Stimulated activated CD4-positive, alpha-beta T cell treated with anti-CD3 and anti-CD28 coated beads, TNF-alpha, amount 100 ng/mL, for 48 hours (primary cell): ENCODE measurements at places on chromosomes 6 and 20.

- DNase-seq, result no peak
Measured at GRCh38 chr6:131574133-131574532, 1.1 kb downstream of the ARG1 start.

DNA sequence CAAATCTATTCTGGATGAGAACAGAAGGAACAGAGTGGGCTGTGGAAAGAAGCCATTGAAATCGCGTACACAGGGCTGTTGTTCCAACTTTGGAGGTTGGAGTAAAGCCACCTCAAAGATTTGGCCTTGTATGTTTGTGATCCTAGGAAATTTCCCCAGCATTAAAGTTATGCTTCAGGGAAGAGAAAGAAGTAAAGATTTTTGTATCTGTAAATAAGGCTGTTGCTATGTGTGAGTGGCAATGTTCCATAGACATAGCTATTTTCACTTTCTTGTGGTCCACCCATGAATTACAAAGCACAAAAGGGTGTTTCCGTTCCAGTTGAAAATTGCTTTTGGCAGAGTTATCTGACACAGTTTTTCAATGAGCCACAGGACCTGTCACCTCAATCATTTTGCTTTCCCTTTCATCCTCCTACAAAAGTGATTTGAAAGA, 321.3 kb downstream of the TFAP2B start:
- no peak for DNase-seq

DNA sequence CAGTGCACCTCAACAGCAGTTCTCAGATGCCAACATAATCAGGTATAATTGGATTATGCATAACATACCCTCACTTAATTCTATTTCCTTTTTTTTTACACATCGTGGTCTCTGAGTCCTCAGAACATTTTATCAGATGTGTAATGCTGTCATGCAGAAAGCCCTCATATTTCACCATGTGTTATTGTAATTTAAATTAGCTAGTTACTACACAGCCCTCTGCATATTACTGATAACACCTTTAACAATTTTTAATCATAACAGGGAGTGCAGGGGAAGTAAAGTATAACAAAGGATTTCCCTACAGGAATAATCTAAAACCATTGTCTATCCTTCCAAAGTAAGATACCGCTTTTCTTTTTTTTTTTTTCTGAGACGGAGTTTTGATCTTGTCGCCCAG, 91.9 kb upstream of the CCDC28A start:
- DNase-seq, result no peak

- no peak for DNase-seq
Measured at GRCh38 chr6:11181478-11182136, 50.9 kb downstream of the NEDD9 start.

- DNase-seq, result no peak
Measured at GRCh38 chr6:115986026-115986425, 74.7 kb downstream of the FRK start.

DNA sequence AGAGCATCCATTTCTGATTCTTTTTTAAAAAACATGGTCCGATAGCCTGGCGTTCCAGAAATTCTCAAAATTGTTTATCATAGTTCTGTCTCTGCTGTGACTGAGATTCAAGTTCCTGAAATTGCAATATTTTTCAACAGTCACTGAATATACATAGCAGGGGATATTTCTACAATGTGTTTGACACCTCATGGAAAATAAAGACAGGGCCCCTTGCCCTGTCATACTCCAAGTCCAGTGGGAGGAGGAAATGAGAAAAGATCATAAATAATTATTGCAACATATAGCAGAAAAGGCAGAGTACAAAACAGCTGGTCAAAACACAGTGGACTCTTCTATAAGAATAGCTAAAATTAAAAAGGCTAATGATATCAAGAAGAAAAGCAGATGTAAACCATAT, 234.8 kb upstream of the SPTLC3 start:
- DNase-seq, result no peak

DNA sequence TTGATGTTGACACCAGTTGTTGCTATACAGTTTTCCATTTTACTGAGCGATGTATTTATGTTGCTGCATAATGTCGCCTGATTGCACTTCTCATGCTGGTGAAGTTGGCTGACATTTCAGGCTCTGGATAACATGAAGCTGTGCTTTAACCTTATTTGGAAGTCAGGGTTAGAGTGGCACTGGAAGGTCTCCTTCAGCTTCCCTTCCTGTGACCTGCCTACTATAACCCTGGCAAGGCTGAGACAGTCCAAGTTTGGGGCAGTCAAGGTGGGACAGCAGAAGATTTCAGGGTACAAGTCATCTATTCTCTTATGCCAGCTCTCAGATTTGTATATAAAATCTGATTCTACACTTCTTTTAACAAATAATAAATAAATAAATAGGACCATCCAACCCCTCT, 127.6 kb downstream of the AIG1 start:
- DNase-seq, result no peak

DNA sequence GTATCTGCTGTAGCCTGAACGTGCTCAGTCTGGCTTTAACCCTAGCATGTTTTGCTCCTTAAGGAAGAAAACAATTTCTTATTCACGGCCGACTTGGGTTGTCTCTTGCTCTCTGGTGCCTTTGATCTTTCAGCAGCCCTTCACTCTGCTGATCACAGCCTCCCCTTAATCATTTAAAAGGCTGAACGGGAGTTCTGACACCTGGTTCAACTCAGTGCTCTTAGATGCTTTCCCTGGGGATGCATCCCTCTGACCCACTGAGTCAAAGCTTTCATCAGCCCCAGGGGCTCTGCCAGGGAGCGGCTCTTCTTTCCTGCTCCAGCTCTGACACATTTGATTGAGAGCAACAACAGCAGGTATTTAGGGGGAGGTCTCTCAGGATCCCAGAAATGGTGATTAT, 79.0 kb upstream of the FYN start:
- no peak for DNase-seq

GRCh38 chr20:57257701-57258453, 8.6 kb downstream of the BMP7 start:
- DNase-seq, result no peak

- no peak for DNase-seq
Measured at GRCh38 chr6:80503660-80504059, 397.2 kb downstream of the BCKDHB start.

DNA sequence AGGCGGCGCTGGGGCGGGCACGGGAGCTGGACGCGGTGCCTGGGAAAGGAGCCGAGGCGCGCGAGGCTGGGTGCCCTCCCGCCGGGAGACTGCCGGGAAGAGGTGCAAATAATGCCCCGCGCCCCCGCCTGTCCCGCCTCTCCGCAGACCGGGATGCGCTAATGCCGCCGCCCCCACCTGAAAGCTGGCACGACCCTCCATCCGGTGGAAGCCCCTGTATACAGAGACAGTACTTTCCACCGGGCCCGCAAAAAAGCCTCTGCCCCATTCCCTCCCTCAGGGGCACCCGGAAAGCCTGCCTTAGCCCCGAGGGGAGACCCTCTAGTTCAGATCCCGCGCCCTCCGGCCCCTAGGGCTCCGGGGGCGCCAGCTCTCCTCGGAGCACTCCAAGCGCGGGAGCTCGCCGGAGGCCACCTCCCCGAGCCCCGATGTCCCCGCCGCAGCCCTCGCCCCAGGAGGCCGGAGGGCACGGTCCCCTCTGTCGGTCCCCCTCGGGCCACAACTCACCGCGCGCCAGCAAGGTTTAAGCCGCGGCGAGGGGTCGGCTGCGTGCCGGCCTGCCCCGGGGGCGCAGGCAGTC, 1.2 kb downstream of the GRM4 start:
- no peak for DNase-seq

DNA sequence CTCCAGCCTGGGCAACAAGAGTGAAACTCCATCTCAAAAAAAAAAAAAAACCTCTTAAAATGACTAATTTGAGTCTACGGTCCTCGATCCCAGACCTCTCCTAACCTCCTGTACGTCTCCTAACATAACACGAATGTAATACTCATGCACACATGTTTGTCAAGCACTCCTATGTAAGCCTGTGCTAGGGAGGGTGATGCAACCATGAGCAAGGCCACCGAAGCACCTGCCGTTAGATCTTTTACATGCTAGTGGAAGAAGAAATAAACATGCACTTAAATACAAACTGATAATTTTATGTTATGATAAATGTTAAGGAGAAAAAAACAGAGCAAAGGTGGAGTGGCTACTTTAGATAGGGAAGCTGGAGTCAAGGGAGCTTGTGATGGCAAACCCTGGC, 72.3 kb upstream of the BEND3 start:
- no peak for DNase-seq

DNA sequence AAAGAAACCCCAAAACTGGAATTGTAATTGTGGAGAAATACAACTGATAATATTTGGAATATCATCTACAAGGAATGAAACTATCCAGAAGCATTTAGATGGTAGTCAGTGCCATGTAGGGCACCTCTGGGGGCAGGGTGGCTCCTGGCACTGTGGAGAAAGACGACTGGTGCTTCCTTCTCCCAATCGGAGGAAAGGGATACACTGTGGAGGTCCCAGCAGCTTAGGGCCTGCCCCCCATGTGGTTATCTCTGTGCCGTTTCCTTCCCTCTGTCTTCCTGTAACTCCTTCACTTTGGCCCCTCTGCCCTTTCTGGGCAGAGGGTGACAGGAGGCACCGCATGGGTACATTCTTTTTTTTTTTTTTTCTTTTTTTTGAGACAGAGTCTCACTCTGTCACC, 178.4 kb downstream of the MTHFD1L start:
- no peak for DNase-seq

DNA sequence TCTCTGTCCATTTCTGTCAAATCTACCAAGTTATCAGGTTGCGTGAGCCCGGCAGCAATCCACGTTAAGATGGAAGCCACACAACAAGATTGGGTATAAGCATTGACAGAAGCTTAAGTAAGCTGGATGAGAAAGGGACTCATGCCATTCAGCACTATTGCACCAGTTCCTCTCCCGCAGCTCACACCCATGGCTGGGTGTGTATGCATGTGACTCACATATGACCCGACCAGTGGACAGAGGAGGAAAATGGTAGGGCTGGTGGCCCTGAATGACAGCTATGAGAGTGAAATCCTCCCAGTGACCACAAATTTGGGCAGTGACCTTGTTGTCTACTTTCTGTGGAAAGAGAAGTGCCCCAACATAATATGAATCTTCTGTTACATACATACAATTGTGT, 113.5 kb downstream of the OTOR start:
- no peak for DNase-seq

DNA sequence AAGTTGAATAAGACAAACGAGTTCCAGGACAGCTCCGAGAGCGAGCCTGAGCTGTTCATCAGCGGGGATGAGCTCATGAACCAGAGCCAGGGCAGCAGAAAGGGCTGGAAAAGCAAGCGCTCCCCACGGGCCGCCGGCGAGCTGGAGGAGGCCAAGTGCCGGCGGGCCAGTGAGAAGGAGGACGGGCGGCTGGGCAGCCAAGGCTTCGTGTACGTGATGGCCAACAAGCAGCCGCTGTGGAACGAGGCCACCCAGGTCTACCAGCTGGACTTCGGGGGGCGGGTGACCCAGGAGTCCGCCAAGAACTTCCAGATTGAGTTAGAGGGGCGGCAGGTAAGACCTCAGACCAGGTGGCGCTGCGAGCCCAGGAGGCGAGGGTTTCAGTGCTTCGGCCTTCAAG, 56.0 kb upstream of the TMEM181 start:
- no peak for DNase-seq

- no peak for DNase-seq
Measured at GRCh38 chr20:37526238-37526838, 1.3 kb downstream of the BLCAP start.

DNA sequence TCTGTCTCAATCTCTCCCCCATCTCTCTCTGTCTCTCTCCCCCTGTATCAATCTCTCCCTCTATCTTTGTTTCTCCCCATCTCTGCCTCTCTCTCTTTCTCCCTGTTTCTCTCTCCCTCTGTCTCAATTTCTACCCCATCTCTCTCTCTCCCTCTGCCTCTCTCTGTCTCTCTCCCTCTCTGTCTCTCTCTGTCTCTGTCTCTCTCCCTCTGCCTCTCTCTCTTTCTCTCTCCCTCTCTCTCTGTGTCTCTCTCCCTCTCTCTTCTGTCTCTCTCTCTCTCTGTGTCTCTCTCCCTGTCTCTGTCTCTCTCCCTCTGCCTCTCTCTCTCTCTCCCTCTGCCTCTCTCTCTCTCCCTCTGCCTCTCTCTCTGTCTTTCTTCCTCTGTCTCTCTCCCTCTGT, 62.6 kb downstream of the DACT2 start:
- no peak for DNase-seq

- no peak for DNase-seq
Measured at GRCh38 chr6:12200761-12201160, 89.4 kb upstream of the EDN1 start.
